ENCODE measurements at places on chromosomes 4 and X.

DNA sequence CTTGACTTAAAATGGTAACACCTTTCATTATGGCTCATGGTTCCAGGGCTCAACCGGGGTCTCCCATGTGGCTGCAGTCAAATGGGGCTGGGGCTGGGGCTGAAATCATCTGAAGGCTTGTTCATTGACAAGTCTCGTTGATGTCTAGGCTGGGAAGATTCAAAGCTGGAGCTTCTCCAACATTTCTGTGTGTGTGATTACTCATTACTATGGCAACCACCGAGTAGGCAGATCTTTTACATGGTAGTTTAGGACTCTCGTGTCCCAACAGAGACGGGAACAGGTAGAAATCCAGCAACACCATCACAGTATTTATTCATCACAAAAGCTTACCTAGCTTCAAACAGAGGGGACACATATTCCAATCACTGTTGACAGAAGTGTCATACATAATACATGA lies 7.8 kb downstream of the YTHDC1 start:
- no peak for DNase-seq

GRCh38 chr4:61473306-61473705 lies 273.2 kb downstream of the ADGRL3 start:
- no peak for DNase-seq

- DNase-seq, result no peak
Measured at GRCh38 chr4:113784497-113785250, 23.1 kb upstream of the CAMK2D start.

- DNase-seq, result no peak
Measured at GRCh38 chr4:40613456-40613855, 16.2 kb downstream of the RBM47 start.

GRCh38 chr4:128979934-128980333 lies 113.4 kb downstream of the SCLT1 start:
- DNase-seq, result no peak

GRCh38 chr4:39354254-39354552 lies 12.0 kb downstream of the RFC1 start:
- no peak for DNase-seq

- DNase-seq, result no peak
Measured at GRCh38 chr4:25704516-25704915, 48.9 kb downstream of the SLC34A2 start.

GRCh38 chr4:175071123-175071522 lies 153.0 kb downstream of the ADAM29 start:
- DNase-seq, result no peak

DNA sequence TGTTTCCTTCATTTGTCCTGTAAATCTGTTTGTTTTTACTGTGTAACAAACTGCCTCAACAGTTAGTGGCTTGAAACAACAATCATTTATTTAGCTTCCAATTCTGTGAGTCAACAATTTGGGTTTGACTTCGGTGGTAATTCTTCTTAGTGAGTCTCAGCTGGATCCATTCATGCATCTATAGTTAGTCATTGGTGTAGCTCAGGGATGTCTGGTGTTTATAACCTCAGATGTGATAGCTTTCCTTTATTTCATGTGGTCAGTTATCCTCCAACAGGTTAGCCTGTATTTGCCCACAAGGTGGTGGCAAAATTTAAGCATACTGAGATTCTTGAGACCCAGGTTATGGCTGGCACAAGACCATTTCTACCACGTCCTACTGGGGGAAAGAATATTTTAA lies 1267.2 kb downstream of the RAPGEF2 start:
- DNase-seq, result no peak

DNA sequence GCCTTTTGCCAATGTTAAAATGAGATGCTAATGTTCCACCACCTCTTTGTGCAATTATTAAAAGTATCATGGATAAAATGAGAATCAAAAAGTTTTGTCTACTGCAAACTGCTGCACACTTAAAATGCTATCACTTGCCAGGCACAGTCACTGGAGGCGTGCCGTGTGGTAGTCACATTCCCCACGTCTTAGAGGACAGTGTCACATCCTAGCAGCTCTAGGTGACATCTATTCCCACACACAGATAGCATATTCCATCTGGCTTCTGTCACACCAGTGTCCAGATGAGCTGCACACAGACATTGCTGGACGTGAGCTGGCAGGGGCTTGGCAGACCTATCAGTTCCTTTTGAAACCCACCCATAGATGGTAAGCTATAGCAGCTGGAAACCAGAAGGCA lies 47.0 kb downstream of the NSG1 start:
- DNase-seq, result no peak

DNA sequence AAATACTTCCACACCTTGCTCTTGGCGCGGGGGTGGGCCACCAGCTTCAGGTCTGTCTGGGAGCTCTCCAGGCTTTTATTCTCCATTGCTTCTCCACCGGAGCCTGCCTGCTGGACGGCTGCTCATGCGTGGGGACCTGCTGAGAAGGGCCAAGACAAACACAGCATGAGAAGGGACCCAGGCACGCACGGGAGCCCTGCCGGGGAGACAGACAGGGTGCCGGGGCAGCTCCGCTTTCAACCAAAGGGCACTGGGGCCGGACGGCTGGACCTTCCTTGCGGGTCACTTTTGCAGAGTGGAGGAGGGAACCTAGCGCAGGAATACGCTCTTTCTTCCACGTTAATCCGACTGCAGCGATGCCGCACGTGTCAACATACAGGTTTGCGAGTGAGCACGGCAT lies 10.1 kb downstream of the DHRSX start:
- no peak for DNase-seq

All from NCI-H2227 treated with DMSO at 0.1 percent for 48 hours (cell line).